ENCODE measurements at places on chromosomes 12 and 14. TPM values are rescaled to one million over a fixed set of nuclear protein-coding genes. Genes with fewer than 3 reads are reported as not detected.
A peak's percentile ranks its signal among the peaks of the same experiment; 100 is the strongest.

The TAS2R31 gene
- 0.38 TPM for total RNA-seq

The GUCY2C gene
- not detected for total RNA-seq

DNA sequence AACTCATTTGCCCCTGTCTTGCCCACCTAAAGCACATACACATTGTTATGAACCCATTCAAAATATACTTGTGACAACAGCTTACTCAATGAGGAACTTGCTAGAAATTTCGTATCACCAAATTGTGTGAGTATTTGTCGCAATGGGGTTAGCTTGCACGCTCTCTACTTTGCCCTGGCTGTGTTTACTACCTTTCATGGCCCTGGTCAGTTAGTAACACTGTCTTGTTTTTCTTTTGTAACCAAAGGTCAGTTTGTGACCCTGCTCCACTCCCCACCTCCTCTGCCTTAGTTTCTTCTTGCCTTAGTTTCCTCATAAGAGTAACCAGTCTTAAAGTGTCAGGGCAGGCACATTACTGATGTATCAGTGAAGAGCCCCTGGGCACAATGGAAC, 205.8 kb upstream of the EEA1 start:
- DNase-seq: no peak

GRCh38 chr14:57632649-57633048, 139.0 kb upstream of the CCDC198 start:
- no peak for DNase-seq

The RNF212B gene
- not detected for total RNA-seq

The PRPF40B gene
- total RNA-seq: 19.1 TPM

- DNase-seq: no peak
Measured at GRCh38 chr12:13229504-13229903, 33.0 kb downstream of the EMP1 start.

DNA sequence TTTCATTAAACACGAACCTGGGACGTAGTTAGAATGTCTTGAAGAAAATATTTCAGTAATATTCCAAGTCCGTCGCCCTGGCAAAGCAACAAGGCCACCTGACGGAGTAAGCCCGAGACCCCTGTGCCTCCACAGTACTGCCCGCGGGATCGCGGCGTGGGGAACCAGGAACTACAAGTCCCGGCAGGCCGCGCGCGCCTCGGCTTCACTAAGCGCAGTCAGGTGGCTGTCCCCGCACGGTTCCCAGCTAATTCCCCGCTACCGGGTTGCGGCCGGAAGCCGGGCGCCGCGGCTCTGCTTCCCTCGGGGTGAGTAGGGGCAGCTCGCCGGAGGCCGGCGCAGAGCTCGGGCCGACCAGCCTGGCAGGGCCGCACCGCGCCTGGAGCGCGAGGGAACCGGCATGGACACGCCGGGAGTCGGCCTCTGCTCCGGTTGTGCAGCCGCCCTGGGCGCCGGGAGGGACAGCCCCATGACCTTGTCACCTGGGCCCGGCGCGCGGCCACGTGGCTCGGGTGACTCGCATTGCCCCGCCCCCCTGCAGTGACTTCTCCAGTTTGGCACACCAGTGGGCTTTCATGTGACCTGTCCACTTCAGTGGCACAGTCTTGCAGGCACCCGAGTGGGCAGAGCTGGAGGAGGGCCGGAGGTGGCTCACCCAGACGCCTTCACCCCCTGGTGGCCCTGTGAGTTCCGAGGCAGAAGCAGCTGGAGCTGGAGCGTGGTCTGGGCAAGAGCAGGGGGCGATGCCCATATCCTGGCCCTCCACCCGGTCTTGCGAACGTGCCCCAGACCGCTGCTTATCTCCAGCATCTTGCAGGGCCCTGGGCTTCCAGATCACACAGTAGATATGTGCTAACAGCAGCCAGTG, at the start of gene ADCK1:
ADCK1 (plus strand) TSS at position 247 of the 868 bp plus-strand sequence. CDS start 18,870 bp downstream, outside the sequence.
- peak; percentile 96 for DNase-seq

The HOXC10 gene
- not detected for total RNA-seq

GRCh38 chr14:82029038-82029437, 495.4 kb upstream of the SEL1L start:
- no peak for DNase-seq

- DNase-seq: no peak
Measured at GRCh38 chr14:95127531-95127911, 29.8 kb downstream of the DICER1 start.

DNA sequence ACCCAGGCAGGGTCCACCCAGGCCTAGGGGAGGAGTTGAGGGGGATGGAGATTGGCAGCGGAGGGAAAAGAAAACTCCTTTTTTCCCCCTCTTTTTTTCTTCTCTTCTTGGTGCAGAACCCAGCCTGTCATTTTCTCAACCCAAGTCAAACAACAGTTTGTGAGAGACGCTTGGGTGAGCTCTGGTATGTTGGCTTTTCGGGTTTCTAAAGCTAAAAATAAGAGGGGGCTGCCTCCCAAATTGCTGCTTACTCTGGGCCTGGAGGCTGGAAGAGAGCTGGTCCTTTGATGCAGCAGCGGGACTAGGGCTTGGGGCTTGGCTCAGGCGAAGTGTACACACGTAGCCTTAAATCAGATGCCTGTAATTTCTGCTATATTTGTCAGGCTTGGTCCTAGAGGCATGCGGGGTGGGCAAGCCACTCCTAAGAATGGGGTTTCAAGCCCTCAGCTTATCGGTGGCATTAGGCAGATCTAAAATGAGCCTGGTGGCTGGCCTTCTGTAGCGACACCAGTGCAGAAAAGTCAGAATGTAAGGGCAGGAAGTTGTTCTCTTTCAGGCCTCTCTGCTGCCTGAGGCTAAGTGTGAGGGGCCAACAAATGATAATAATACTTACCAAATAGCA, 816 bp upstream of the SLC8A3 start:
- no peak for DNase-seq

GRCh38 chr12:54075409-54075808, 21.8 kb downstream of the HOXC4 start:
- DNase-seq: no peak

The NOP9 gene
- 23.4 TPM for total RNA-seq

- no peak for DNase-seq
Measured at GRCh38 chr12:108689314-108690190, 41.8 kb downstream of the CORO1C start.

DNA sequence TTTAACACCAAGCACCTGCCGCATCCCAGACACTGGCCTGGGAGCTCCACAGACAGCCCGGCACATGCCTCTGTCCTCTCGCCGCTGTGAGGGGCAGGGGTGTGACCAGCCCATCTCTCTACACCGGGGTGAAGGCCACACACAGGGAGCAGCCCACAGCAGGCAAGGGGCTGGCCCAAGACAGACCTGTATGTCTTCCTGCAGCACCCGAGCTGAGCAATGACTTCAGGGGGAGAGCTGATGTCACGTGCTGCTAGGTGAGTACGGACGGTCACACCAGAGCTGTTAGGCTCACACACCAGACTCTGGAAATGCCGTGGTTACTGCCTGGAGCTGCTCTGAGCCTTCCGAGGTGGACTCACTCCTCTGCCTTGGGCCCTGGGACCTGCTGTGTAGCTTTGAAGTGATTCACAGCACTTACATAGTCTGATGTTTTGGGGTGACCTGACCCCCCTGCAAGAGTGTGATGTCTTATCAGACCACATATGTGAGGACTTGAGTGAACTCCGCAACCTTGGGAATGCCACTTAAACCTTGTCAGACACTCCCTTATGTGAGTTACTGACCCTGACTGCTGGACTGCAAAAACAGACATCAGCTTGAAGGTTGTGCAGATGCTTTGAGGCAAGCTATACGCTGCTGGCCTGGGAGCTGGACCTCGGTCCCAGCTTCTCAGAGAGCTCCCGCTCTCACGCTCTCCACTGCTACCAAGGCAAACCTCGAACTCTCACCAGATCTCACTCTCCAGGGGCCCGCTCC, 1.8 kb downstream of the XRCC3 start:
- DNase-seq: no peak

DNA sequence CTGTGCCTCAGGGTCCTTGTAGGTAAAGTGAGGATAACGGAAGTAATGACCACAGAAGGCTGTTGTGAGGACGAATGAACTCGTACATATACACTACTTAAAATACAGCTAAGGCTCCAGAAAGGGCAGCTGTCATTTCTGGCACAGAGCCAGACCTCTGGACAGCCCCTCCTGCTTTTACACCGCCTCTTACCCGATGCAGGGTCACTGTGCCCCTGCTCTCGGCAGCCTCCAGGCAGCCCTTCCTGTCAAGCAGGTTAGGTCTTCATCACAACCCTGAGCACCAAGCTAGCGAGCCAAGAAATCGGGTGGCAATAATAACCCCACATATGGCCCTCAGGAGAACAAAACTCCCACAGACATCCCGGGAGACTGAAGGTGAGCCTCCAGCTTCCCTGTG, 8.5 kb downstream of the TMEM229B start:
- no peak for DNase-seq

- no peak for DNase-seq
Measured at GRCh38 chr12:116722245-116722644, 15.6 kb downstream of the SPRING1 start.

- no peak for DNase-seq
Measured at GRCh38 chr14:93591506-93591905, 160.8 kb downstream of the UNC79 start.

- DNase-seq: no peak
Measured at GRCh38 chr14:102951034-102951433, 28.6 kb downstream of the AMN start.

The E2F7 gene
- total RNA-seq: 0.08 TPM

The TPH2 gene
- total RNA-seq: not detected

The C1QL4 gene
- total RNA-seq: not detected

GRCh38 chr14:50846226-50846880, 15.4 kb upstream of the NIN start:
- DNase-seq: no peak

The RACGAP1 gene
- total RNA-seq: 5.6 TPM

GRCh38 chr14:52845081-52845480, 53.7 kb upstream of the GNPNAT1 start:
- no peak for DNase-seq

GRCh38 chr14:28653521-28653920, 113.1 kb upstream of the FOXG1 start:
- DNase-seq: no peak

GRCh38 chr12:90515199-90516175, 439.5 kb downstream of the CCER1 start:
- no peak for DNase-seq

The TAS2R10 gene
- not detected for total RNA-seq

DNA sequence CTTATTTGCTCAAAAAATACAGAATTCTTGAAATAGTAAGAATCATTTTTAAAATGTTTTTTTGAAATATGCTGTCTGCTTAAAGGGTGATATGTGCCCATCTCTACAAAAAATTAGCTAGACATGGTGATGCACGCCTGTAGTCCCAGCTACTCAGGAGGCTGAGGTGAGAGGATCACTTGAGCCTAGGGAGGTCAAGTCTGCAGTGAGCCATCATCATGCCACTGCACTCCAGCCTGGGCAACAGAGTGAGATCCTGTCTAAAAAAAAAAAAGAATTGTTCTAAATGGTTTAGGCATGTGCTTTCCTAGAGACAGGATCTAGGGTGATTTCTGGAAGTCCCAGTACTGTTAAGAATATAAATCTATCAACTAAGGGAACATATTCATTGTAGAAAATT, 75.6 kb upstream of the HECTD1 start:
- no peak for DNase-seq

GRCh38 chr12:2215709-2216560, 163.1 kb downstream of the CACNA1C start:
- DNase-seq: no peak

DNA sequence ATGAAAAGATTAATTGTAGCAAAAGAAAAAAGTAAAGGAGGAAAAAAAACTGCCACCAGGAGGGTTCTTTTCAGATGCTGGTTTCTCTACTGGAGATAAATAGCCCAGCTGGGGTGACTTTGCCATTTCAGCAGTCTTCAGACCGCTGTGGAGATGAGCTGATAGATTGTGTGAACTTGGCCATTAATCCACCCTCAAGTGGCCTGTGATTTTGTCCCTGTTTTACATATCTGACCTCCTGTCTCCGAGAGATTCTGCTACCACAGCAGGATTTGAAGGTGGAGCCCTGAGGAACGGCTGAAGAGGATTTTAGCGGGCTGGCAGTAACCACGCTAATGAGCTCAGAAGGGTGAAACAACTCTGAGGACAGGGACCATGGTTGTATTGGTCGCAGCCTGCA, 72.7 kb downstream of the WSCD2 start:
- no peak for DNase-seq

- no peak for DNase-seq
Measured at GRCh38 chr12:79033788-79034187, 169.2 kb downstream of the SYT1 start.

DNA sequence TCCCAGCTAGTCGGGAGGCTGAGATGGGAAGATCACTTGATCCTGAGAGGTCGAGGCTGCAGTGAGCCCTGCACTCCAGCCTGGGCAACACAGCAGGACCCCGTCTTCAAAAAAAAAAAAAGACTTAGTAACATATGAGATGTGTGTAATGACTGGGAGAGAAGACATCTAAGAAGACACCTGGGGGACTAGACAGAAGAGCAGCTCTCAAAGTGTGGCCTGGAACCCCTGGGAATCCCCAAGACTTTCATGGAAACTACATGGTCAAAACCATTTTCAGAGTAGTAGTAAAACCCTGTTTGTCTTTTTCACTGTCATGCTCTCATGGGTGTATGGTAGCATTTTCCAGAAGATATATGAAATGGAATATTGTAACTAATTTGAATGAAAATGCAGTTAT, 45.3 kb downstream of the R3HDM2 start:
- no peak for DNase-seq

DNA sequence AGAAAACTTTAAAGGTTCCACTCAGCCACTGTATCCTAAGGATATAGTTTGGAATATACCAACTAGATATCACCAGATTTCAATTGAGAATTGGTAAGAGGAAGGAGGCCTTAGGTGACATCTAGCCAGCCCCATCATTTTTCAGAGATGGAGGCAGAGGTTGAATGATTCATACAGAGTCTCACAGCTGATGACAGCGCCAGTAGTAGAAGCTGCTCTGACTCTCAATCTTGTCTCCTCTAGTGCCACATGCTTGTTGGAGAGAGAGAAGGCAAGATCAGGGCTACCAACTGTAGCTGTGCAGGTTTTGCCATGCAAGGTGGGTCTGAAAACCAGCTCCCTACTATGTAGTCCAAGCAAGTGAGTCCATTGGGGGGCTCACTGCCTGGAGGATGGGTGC, 6.1 kb downstream of the FRMD6 start:
- no peak for DNase-seq

GRCh38 chr12:4196805-4197420, 76.6 kb upstream of the CCND2 start:
- no peak for DNase-seq

GRCh38 chr14:54603362-54603761, 36.4 kb downstream of the SAMD4A start:
- DNase-seq: no peak

The LRRIQ1 gene
- total RNA-seq: 0.22 TPM

The NR1H4 gene
- not detected for total RNA-seq

The PZP gene
- total RNA-seq: 1.3 TPM

- no peak for DNase-seq
Measured at GRCh38 chr14:52119030-52119429, 50.2 kb upstream of the NID2 start.

The KRT2 gene
- not detected for total RNA-seq

Data from Right ventricle myocardium superior (tissue), 1 donor.